ENCODE measurements at places on chromosomes 3 and 15.

DNA sequence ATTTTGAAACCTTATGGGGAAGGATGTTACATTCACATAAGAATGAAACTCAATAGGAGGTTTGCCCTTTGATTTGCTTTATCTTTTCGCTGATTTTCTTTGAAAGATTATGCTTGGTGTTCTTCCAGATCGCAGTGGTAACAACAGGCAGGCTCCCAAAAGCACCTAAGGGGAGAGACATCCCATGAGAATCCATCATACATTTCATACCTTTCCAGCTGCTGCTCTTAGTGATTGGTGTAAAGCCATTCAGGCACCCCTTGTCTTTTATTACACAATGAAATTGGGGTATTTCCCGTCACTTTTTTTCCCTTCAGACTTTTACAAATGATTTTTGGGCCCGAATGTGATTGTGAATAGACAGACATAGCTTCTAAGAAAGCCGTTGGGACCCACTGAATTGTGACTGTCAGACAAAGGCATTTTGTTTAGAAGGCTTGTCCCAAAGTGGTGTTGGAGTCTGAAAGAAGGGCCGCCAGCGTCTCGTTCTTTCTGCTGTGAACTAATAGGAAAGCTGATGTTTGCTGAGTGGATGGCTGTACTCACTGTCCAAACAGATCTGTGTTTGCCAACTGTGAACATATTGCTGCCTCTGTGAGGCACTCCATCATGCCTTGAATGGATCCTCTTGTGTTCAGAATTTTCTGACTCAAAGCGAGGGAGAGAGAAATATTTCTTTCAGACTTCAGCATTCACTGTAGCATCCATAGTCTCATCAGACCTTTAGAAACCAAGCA lies 164.3 kb downstream of the FNDC3B start:
- no peak for DNase-seq

- no peak for DNase-seq
Measured at GRCh38 chr15:83153288-83153687, 45.8 kb downstream of the TM6SF1 start.

- no peak for DNase-seq
Measured at GRCh38 chr3:114721864-114722263, 425.2 kb downstream of the ZBTB20 start.

DNA sequence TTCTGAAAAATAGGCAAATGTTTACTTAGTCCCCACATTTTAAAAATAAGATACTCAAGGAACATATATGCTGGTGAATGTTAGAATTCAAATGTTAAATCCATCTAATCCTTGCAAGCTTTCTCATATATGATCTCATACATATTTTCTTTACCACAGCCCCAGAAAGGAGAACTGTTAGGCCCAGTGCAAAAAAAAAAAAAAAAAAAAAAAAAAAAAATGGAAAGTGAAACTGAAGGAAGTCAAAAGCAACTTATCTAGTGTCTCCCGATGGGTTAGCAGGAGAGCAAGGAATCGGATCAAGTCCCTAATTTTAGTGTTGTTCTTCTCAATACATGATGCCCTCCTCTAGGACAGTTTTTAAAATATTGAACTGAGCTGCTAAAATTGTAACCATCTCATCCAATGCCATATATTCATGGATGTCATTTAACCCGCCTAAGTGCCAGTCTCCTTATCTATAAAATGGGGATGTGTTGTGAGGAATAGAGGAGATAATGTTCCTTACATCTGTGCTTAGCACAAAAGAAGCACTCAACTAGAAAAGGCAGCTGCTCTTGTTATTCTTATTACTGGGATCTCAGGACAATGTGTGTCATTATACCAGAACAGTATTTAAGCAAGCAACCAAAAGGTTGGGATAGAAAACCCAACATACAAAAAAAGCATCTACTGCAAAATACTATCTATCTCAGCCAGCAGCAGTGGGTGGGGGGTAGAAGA lies 279.7 kb downstream of the MAGI1 start:
- peak; percentile 39 for DNase-seq

DNA sequence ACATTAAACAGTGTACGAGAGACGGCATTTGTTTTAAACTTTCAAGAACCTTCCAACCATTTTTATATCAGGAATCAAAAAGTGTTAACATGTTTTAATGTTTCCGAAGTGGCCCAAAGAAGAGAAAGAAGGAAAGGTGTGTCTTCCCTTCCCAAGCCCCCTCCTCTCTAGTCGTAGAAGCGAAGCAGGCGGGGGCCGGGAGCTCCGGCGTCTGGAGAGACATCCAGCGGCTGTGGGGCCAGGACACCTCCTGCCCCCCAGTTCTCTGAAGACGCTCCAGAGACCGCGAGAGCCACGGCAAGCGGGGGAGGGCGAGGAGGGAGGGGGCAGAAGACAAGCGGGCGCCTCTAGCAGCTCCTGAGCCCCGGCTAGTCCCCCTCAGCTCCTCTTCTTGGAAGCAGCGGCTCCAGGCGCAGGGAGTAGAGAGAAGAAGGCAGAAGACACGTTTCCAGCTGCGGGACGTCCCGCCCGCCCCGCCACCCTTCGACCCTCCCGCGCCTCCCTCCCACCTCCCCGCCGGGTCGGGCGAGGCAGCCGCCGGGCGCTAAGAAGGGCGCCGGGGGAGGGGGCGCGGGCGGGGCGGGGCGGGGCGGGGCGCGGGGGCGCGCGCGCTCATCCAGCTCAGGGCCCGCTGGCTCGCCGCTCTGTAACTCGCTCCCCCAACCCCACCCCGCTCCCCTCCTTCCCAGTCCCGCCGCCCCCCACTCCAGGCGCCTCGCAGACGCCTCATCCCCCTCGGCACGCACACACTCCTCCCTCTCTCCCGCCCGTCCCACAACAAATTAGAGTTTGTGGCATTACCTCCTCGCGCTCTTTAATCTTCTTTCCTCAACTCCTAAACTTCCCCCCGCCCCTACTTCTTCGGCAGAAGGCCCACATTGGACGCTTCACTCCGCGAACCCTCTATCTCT lies at the start of gene ZBTB20:
ZBTB20 (minus strand) TSS at position 871 of the 911 bp plus-strand sequence.
- peak; percentile 90 for DNase-seq

DNA sequence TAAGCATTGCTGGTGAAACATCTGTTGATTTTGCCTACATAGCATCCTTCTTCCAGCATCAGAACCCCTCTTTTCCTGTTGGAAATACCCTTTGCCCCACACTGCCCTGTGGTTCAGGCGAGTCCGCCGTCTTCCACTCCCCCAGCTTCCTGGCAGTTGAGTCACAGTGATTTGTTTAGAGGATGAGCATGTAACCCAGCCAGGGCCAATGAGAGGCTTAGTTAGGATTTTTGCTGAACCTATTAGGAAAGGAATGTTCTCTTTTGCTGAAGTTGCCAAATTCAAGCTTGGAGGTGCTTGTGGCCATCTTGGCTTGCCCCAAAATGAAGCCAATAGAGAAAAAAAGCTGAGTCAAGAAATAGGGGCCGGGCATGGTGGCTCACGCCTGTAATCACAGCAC lies 19.0 kb upstream of the MEX3B start:
- peak; percentile 12 for DNase-seq

DNA sequence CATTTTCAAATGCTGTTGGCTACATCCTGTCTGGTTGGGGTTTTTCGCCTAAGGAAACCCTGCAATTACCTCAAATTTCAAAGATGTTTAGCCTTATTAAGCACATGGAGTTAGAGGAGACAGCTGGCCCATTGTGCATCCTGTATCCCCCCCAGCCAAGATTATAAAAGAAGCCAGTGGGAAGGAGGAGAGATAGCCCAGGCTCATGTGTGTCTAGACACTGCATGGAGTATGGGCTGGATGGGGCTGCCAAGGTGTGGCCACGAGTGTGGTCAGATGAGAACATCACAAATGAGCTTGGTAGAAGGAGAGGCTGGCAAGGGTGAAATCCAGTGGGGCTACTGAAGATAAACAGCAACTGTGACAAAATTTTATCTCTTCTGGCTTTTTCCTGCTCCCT lies 270.0 kb upstream of the TBC1D5 start:
- no peak for DNase-seq

DNA sequence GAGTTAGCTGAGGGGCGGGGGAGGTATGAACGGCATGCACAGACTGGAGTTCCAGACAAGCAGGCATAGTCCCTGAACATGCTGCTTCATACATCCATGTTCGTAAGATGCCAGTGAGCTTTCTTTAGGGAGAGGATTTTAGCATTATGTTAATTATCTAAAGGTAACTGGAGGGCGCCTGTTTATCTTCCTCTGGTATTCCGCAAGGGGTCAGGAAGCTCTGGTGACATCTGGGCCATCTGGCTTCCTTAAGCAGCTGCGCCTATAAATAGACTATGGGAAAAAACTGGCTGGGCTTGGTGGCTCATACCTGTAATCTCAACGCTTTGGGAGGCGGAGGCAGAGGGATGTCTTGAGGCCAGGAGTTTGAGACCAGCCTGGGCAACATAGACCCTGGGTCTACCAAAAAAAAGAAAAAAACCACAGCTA lies 1.5 kb upstream of the FBXO22 start:
- DNase-seq: peak; percentile 87

DNA sequence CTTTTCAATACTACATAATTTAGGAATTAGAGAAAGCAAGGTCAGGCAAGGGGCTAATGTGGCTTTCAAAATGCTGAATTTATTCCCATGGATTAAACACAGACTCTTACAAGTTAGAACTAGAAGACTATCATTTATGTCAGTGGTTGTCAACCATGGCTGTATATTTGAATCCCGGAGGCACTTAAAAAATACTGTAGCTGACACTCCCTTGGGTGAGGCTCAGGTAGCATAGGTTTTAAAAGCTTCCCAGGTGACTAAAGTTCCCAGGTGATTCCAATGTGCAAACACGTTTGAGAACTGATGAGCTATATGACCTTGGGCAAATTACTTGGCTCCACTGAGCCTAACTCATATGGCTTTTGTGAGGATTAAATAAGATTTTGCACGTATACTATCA lies 29.6 kb downstream of the AAGAB start:
- DNase-seq: no peak

DNA sequence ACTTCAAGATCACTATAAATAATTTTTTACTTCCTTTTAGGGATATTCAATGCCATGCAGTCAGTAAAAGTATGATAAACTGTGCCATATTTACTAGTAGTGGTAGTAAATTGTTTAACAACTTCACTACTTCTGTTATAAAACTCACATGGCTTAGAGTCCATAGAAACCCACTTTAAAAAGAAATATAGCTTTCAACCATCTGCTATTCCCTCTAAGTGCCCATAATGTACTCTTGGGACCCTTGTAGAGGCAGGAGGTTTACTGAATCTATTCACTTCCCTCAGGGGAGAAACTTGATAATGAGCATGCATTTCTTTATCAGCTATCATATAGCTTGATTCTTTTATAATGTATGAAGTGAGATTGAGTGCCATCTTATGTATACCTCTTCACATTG lies 1448.4 kb upstream of the ALCAM start:
- no peak for DNase-seq

DNA sequence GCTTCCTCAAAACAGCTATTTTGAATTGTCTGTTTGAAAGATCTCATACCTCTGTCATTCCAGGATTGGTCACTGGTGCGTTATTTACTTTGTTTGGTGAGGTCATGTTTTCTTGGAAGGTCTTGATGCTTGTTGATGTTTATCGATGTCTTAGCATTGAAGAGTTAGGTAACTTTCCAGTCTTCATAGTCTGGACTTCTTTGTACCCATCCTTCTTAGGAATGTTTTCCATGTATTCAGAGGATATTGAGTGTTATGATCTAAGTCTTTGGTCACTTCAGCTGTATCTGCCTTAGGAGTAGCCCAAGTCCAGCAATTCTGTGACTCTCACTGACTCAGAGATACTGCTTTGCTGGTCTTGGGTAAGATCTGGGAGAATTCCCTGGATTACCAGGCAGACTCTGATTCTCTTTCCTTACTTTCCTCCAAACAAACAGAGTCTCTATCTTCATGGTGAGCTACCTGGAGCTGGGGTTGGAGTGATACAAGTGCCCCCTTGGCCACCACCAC lies 398.6 kb downstream of the ZIC4 start:
- DNase-seq: no peak

DNA sequence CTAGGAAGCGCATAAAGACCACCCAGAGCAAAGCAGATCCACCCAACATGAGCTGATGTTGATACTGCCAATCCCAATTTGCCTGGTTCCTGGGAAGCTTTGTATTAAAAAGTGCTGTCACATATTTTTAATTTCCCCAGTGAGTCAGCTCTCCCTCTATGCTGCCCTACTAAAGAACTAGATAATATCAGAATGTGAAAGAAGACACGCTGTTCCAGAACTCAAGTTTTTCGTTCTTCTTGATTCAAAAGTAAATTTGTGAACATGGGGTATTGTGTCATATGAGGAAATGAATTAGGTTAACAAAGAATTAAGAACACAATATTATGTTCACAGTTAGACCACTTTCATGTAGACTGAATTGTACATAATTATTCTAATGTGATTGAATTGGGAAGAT lies 734.2 kb upstream of the ALCAM start:
- DNase-seq: no peak

GRCh38 chr15:22806156-22806555 lies 19.7 kb downstream of the NIPA1 start:
- DNase-seq: no peak

- DNase-seq: no peak
Measured at GRCh38 chr15:31397851-31398661, 71.4 kb downstream of the KLF13 start.

GRCh38 chr3:159252274-159252673 lies 450.4 kb downstream of the MFSD1 start:
- DNase-seq: peak; percentile 42

GRCh38 chr15:28985316-28985645 lies 99.5 kb downstream of the APBA2 start:
- DNase-seq: no peak

GRCh38 chr3:74844428-74844827 lies 230.0 kb upstream of the CNTN3 start:
- DNase-seq: no peak

DNA sequence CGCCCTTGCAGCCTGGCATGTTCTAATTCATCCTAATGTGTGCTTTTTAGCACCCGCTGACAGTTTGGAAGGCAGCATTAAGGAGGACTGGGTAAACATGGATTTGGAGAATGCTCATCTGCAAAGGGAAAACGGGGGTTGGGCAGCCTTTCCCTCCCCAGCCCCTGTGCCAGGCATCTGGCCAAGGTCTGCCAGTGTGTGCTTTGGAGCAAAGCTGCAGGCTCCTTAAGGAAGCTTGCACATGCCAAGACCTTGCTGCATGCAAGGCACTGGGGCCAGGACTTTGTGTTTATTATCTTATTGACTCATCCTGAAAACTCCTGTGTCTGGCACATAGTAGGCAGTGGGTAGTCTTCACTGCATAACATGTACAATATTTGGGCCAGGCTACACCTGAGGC lies 20.1 kb downstream of the FAM3D start:
- no peak for DNase-seq

- DNase-seq: peak; percentile 62
Measured at GRCh38 chr3:141000027-141000663, 51.0 kb upstream of the SPSB4 start.

DNA sequence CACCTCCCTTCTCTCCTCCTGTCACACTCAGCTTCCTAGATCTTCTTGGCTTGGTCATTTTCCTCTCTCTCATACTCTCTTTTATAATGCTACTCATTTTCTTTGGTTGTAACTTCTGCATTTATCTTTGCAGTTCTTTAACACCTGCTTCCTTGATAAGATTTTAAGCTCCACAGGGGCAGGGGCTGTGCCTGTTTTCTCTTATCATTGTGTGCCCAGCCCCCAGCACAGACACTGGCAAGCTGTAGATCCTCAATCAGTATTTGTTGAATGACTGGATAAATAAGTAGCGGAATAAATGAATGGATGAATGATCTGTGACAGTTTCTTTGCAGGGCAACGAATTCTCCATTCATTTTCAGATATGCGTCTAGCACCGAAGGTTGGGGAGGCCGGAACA lies 64.3 kb upstream of the MEX3B start:
- DNase-seq: no peak

- no peak for DNase-seq
Measured at GRCh38 chr3:119388577-119388976, 74.8 kb downstream of the TMEM39A start.

- DNase-seq: peak; percentile 95
Measured at GRCh38 chr15:101070502-101071273, 151.5 kb downstream of the LRRK1 start.

GRCh38 chr3:33839283-33839682 lies 40.9 kb downstream of the PDCD6IP start:
- DNase-seq: no peak
